ENCODE measurements at places on chromosomes 3 and 15.

- DNase-seq: no peak
These were observed 56.2 kb downstream of the EXOG start for GRCh38 chr3:38552364-38552763.

GRCh38 chr3:122942937-122943827 is 84.4 kb downstream of the SEMA5B start:
- peak; percentile 67 for DNase-seq

DNA sequence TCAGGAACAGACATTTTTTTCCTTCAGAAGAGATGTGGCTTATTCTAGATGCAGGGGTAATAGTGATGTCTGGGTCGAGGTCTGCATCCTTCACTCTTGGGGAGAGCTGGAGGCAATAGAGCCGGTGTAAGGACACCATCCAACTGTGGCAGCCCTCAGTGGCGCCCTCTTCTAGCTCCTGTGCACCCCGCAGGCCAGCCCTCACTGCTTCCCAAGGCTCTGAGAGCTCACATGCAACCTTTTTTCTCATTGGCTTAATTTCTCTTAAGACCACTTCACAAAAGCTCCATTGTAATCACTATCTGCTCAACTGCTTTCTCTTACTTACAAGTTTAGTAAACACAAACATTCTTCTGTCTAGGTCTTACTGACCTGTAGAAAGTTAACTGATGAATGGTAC is 3.9 kb upstream of the VPS8 start:
- DNase-seq: no peak

DNA sequence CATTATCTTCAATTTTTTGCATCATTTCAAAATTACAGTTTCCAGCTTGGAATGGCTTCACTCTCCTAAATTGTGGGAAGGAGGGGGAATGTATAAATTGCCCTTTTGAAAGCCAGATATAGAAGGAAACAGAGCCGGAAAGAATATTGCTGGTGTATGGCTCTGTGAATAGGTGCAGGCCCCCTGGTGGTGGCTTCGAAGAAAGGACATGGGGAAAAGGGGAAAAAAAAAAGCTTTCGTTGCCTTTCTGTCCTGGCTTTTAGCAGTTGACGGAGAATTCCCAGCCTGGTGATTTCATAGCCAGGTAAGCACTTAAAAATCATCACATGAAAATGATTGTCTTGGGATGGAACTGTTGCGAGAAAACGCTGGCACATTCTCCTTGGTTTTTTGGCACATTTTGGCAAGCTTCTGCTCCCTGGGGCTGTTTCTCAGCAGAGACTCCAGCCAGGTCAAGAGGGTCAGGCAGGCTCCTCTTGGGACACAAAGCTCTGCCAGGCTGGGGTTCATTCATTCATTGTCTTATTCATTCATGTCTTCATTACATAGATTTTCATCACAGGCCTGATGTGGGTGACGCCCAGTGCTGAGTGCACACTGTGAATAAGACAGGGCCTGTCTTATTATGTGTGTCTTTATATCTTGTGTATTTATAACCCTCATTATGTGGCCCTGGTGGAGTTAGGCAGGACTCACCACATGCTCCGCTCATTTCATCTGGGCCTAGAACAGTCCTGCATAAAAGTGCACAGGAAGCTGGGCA is 300.0 kb upstream of the TPM1 start:
- peak; percentile 89 for DNase-seq

- DNase-seq: no peak
These were observed 15.8 kb downstream of the PLXNA1 start for GRCh38 chr3:126998728-126999127.

DNA sequence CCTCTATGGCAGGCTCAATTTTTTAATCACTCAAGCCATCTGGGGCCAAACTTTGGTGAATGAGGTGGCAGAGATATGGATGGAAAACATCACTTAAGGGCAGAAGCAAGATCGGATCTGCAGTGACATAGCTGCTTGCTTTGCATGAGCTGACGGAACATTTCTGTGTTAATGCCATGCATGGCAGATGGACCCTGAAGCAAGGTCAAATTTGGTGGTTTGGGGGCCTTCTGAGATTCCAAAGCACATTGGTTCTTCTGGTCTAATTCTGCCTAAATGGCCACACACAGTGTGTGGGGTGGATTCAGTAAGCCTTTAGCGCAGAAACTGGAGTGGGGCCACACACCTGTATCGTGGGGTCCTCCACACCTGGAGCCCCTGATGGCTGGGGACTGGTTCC is 38.3 kb upstream of the BCL2L10 start:
- DNase-seq: no peak

DNA sequence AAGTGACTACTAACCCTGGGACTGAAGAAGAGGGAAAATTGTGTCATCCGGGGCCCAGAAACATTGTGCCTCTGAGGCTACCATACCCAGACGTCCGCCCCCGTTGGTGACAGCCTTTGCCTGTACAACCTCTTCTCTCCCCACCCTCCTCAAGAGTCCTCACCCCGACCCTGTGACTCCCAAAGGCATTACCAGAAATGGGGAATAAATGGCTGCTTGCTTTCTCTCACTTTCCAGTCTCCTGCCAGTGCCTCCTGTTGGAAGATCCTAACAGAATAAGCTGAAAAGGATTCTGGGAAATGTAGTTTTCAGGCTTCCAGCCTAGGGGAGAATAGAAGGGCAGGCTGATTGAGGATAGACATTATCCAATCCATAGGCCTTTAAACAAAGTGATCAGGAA is 30.8 kb upstream of the SLC25A36 start:
- peak; percentile 21 for DNase-seq

- no peak for DNase-seq
These were observed 281.4 kb upstream of the SLCO3A1 start for GRCh38 chr15:91572110-91572509.

DNA sequence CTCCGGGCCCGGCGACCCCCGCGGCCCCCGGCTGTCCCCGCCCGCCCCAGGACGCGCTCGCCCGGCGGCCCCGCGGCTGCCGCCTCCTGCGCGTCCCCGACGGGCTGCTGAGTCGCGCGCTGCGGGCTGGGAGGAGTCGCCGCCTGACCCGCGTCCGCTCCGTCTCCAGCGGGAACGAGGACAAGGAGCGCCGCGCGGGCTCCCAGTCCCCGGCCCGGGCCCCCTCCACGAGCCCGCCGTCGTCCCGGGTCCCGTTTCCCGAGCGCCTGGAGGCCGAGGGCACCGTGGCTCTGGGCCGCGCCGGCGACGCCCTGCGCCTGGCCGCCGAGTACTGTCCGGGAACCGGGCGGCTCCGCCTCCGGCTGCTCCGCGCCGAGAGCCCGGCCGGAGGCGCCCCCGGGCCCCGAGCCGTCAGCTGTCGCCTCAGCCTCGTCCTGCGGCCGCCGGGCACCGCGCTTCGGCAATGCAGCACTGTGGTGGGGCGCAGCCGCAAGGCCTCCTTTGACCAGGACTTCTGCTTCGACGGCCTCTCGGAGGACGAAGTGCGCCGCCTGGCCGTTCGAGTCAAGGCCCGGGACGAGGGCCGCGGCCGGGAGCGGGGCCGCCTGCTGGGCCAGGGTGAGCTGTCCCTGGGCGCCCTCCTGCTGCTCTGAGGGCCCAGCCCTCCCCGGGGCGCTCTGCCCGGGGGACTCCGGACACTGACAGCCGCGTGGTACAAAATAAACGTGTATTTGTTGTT is 1.5 kb downstream of the C2CD4A start:
- peak; percentile 20 for DNase-seq

DNA sequence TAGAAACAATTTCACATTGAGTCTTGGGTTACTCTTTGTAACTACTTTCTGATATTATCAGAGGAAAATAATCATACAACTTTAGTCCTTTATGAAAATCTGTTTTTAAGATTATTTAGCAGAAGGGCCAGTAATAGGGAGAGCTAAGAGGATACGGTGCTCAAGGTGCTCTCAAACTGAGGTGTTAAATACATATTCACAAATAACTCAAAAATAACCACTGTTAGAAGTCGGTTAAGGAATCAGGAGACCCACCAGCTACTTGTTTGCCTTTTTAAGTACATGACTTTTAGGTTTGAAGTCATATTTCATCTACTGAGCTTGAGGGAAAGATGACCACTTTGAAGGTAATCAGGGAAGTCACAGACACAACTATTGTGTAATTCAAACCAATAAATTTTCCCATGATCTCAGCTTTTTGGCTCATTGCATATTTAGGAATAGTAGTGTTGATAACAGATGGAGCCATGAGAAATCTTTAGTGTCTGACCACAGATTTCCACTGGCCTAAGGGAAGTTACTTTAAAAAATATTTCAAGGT is 1.4 kb upstream of the RSRC1 start:
- no peak for DNase-seq

- DNase-seq: no peak
These were observed 205.0 kb downstream of the ZIC1 start for GRCh38 chr3:147614210-147614609.

DNA sequence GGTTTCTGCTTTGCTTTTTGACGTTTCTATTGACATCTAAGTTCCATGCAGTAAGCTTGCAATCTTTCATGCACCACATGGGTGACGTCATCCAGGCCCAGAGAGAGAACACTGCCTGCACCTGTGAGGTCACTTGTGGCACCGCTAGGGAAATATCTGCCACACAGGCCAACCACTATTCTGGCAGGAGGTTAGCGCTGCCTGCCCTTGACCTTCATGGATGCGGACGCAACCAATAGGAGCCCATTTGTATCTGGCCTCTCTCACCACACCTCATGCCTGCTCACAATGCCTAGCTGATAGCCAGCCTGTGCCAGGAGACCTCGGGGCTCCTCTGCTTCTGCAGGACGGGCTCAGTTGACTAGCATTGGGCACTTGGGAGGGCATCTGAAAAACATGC is 55.8 kb upstream of the PRR23E start:
- no peak for DNase-seq

- no peak for DNase-seq
These were observed 46.0 kb downstream of the RBM15B start for GRCh38 chr3:51436998-51437639.

DNA sequence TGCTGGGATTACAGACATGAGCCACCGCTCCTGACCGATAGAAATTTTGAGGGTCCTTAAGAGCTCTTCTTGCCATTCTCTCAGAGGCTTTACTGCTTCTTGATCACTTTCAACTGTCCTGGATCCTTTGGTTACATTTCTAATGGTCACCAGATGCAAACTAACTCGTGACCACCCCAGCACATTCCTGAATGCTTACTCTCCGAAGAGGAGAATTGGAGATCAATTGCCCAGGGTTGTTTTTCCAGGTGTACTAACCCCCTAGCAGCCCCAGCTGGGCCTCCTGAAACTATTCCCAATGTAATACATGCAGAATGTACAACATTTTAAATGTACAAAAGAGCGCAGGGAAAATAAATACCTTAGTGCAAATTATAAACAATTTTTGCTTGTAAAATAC is 65.1 kb upstream of the TBL1XR1 start:
- DNase-seq: no peak

GRCh38 chr3:73324203-73325155 is 263.0 kb downstream of the EBLN2 start:
- DNase-seq: no peak

- peak; percentile 35 for DNase-seq
These were observed 86.3 kb downstream of the FAM81A start for GRCh38 chr15:59524331-59524731.

DNA sequence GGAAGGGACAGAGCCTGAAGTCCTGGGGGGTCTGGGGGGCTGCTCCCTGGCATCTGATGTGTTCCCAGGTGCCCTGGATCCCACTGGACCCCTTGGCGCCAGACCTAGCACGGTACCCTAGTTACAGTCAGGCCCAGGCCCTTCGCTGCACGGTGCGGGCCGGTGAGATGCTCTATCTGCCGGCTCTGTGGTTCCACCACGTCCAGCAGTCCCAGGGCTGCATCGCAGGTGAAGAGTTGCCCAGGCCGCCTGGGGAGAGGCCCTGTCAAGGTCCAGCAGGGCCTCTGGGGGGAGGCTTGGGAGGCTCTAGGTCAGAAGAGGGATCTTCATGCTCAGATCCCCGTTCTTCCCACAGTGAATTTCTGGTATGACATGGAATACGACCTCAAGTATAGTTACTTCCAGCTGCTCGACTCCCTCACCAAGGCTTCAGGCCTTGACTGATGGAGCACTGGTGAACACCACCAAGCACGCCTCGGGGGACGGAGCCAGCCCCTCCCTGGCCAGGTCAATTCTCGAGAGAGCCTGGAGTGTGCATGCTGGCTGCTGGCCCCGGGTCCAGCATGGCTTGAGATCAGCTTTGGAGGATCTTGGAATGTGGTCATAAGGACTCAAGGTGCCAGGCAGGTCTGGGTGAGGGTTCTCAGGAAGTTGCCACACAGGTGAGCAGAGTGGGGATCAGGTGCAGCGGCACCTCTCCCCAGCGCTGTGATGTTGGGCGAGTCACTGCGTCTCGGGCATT is 1.8 kb upstream of the PLA2G4B start:
- no peak for DNase-seq

DNA sequence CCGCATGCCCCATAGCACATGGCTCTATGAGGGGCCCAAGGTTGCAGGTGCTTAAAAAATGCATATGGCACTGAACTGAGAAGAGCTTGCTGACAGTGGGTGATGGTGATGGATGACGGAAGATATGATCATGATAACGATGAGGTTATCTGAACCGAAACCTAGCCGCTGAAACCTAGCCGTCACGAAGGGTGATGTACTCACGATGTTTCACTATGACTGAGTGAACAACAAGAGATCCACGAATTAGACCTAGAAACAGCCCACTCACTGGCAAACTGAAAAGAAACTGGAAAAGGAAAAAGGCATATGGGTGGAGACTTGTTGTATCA is 57.6 kb upstream of the BCL6 start:
- no peak for DNase-seq

DNA sequence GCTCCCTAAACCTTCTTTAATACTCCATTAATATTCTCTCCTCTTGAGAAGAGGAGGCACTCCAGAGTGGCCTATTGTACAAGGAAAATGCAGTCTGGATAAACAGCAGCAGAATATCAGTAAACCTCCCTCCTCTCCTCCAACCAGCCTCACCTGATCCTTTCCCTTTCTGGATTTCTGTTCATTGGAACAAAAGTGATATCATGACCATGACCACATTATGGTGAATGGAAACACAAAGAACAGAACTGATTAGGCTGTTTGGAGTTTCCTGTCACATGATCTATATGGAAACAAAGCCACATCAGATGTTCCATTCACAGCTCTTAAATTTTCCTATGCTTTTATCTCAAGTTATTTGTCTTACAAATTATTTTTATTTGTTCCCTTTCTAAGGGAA is 14.6 kb downstream of the C2CD4B start:
- no peak for DNase-seq

GRCh38 chr3:42647821-42648459 is 5.6 kb upstream of the ZBTB47 start:
- DNase-seq: peak; percentile 8

DNA sequence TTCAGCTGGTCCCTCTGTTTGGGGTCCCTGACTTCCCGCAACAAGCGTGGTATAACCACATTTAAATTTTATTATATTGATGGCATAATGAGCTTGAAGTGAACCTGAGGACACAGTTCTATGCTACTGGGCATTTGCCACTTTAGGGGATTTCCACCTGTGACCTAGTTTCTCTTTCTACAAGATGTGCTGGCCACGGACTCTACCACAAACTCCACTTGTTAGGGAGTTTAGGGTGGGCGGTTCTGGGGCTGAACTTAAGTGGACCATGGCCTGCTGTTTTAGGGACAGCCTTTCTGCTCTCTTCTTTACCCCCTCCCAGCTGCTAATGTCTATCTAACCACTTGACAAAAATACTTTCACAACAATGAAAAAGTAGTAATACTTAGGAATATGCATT is 1199.1 kb downstream of the SI start:
- DNase-seq: no peak

- DNase-seq: no peak
These were observed 74.8 kb downstream of the TMEM266 start for GRCh38 chr15:76134537-76134936.

GRCh38 chr3:126352476-126353454 is 4.4 kb downstream of the KLF15 start:
- DNase-seq: no peak

GRCh38 chr3:28586325-28586724 is 237.7 kb upstream of the AZI2 start:
- DNase-seq: no peak

- no peak for DNase-seq
These were observed 6.1 kb upstream of the IMPDH2 start for GRCh38 chr3:49035281-49035680.
